ENCODE measurements at places on chromosomes 4 and X. TPM values are rescaled to one million over a fixed set of nuclear protein-coding genes. Genes with fewer than 3 reads are reported as not detected.

Gene APBB2
- total RNA-seq = 97.3 TPM

Gene KCNE5
- total RNA-seq = 1.9 TPM

Gene HSFX3
- total RNA-seq = not detected

Gene SYTL4
- total RNA-seq = 1.3 TPM

Gene CSAG3
- not detected for total RNA-seq

Gene DIAPH2
- 20.3 TPM for total RNA-seq

Gene ASIC5
- total RNA-seq = not detected

Gene WAS
- 0.63 TPM for total RNA-seq

Gene CABS1
- total RNA-seq = not detected

Gene SORCS2
- total RNA-seq = 8.1 TPM

Gene USP53
- total RNA-seq = 16.3 TPM

Gene SPANXN3
- total RNA-seq = not detected

Gene USP17L24
- not detected for total RNA-seq

Gene ABCB7
- total RNA-seq = 47.9 TPM

Gene STARD8
- 2.2 TPM for total RNA-seq

Gene SLC25A43
- total RNA-seq = 3.8 TPM

Gene GPR173
- 36.0 TPM for total RNA-seq

Gene CT45A8
- total RNA-seq = not detected

Gene H2BW2
- not detected for total RNA-seq

Gene TMEM150C
- total RNA-seq = 76.7 TPM

Gene UFSP2
- 38.5 TPM for total RNA-seq

Gene SHROOM3
- total RNA-seq = 32.9 TPM

Gene KIF4A
- 4.1 TPM for total RNA-seq

Gene CLDN2
- not detected for total RNA-seq

Gene TDO2
- 0.63 TPM for total RNA-seq

Gene TRPC3
- 15.3 TPM for total RNA-seq
